ENCODE measurements at places on chromosomes 6 and 20. TPM values are rescaled to one million over a fixed set of nuclear protein-coding genes. Genes with fewer than 3 reads are reported as not detected.

- DNase-seq = no peak
These were observed 48.2 kb downstream of the TSHZ2 start for GRCh38 chr20:53020376-53020775.

DNA sequence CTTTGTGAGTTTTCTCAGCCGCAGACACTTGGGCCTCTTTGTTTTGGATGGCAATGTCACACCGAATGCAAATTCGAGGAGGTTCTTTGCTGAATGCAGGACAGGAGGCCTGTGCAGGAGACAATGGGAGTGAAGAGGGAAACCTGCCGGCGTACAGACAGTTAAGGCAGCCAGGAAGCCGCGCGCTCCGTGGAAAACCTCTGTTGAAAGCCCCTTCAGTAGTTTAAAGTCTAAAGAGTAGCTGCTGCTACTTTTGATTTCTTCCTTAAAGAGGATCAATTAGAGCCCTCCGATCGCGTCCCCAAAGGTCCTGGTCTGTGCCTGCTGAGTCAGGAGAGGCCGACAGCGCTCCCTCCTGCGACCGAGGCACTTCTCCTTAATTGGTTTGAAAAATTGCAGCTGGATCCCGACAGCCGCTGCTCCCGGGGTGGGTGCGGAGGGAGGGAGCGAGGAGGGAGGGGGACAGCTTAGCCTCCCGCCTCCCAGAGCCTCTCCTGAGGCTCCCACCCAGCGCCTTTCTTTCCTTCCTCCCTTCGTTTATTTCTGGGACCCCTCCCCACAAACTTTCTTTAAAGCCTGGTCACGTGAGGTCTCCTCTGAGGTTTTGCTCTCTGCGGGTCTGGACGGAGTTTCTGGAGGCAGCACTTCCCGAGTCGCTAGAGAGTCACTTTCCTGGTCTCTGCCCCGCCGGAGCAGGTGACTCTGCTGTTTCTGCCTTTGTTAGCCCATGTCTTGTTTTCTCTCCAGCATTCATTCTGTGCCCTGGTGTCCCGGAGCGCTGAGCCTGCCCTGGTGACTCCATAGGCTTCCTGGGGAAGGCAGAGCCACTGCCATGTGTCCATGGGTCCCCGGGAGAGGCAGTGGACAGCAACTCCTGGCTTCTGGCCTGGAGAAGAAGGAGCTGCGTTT is 22.3 kb upstream of the RPP40 start:
- no peak for DNase-seq

DNA sequence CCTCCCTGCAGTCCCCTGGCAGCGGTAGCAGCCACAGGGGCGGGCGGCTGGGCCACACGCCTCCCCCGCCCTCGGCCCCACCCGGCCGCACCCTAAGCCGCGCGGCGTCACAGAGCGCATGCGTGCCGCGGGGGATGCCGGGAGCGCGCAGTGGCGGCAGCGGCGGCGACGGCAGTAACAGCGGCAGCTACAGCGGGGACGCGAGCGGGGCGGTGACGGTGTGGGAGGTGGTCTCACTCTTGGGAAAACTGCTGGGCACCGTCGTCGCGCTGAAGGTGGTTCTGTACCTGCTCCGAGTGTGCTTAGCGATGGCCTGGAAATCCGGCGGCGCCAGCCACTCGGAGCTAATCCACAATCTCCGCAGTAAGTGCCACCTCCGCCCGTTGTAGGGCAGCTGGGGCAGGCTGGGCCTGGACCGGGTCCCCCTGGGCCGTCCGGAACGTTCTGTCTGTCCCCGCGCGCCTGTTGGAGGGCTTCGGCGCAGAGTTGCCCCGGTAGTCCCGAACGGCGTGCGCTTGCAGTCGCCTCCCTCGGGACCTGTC is at the start of gene PCMT1:
Gene PCMT1 (plus strand): TSS at position 148 of the 542 bp plus-strand sequence. CDS start 161 bp downstream, at position 309.
- peak; percentile 93 for DNase-seq

GRCh38 chr6:14305131-14305530 is 187.6 kb downstream of the CD83 start:
- no peak for DNase-seq

GRCh38 chr6:57017841-57018240 is 28.7 kb upstream of the KIAA1586 start:
- DNase-seq = no peak

DNA sequence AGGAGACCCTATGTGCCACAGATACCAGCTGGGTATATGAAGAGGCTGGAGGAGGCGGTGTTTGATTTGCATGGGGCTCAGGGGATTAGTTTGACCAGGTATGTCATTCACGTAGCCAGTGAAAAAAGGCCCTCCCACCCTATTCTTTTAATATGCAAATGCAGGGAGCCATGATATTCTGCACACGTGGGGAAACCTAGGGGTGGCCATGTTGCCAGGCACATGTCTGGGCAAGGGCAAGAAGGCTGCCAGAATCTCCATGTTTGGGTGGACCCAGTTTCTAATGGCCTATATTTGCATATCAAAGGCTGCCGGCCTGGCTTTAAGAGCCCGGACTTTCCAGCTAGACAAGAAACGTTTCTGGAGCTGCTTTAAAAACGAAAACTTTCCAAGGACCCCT is 60.4 kb downstream of the SOX4 start:
- no peak for DNase-seq

DNA sequence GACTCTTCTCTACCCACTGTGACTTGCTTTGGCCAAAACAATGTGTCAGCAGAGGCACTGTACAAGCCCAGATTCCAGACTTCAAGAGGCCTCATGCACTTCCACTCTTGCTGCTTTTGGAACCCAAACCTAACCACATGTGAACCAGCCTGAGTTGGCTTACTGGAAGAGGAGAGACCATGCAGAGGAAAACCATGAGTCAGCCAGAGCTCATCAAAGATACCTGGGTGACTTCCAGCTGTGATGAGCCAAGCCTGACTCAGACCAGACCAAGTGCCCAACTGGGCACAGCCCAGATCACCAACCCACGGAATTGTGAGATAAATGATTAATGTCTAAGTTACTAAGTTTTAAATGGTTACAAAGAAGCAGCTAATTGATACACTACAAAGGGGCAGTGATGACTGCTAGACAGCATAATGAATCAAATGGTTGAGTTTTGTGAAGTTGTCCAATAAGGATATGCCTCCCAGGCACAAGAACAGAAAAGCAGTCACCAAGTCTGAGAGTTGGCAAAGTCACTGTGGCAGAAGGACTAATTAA is 16.2 kb upstream of the BEND6 start:
- DNase-seq = no peak

- DNase-seq = no peak
These were observed 8.5 kb upstream of the SLCO4A1 start for GRCh38 chr20:62633598-62634329.

DNA sequence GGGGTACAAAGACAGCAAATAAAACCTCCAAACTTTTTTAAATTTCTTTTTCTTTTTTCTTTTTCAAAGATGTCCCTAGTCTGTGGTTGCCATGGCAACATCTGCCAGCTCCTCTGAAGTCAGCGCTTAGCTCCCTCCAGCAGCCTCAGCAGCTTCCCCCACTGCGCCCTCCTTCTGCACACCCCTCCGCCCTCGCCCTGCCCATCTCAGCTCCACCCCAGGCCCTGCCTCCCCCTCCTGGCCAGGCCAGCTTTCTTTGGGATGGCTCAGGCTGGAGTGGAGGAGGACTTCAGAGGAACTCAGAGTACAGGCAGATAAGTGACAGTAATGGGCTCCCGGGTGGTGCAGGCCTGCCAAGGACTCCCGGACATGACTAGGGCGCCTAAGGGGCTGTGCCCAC is 104.6 kb downstream of the LRFN2 start:
- DNase-seq = no peak

Gene TOX2
- 0.39 TPM for total RNA-seq

Gene KCNQ2
- total RNA-seq = not detected

Gene CALHM5
- total RNA-seq = not detected

Gene MYT1
- total RNA-seq = not detected

Gene SLC4A11
- total RNA-seq = 3.5 TPM
